NCI-H1694 treated with DMSO at 0.1 percent for 48 hours (cell line): ENCODE measurements at places on chromosomes 4 and X.

DNA sequence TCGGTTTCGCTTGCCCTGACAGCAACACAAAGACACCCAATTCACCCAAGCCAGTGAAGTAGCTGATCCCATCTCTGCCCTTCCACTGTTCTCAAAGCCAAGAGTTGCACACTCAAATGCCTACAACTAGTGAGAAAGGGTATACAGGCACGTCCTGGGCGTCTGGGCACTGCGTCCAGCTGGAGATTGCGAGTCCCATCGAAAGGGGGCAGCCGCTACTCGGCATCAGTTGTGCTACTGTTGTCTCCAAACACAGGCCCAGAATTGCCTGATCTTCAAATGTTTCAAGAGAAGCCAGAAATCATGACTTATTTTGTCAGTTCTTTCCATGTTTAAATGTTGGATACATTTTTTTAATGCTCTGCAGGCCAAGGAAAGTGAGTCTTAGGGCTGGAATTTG lies 487.8 kb downstream of the BCOR start:
- no peak for DNase-seq

GRCh38 chr4:42078184-42078801 lies 74.2 kb downstream of the BEND4 start:
- DNase-seq = no peak

DNA sequence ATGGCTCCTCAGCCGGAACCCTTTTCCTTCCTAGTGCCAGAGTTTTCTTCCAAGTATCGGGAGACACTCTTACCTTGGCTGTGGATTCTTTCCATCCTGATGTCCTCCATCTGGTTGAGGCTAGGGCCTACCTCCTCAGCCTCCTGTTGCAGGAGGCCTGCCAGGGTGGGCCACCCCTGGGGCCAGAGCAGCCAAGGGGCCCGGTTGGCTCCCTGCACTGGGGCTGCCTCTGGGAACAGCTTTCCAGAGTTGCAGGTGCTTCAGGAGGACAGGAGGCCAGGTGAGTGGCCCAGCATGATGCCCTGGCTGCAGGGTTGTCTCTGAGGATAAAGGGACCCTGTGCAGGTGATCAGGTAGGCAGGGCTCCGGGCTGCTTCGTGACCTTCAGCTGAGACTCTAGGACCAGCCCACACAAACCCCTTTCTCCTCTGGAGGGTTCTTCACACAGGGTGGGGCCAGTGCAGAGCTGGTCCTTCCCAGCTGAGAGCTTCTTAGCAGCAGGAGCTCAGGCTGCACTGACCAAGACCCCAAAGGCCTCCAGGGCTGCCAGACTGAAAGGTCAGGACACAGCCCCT lies 5.3 kb upstream of the GPR78 start:
- no peak for DNase-seq

- no peak for DNase-seq
Measured at GRCh38 chrX:117636826-117637225, 479.8 kb downstream of the KLHL13 start.

GRCh38 chrX:54085666-54086065 lies 41.4 kb upstream of the PHF8 start:
- no peak for DNase-seq
